IMR-90 (cell line): ENCODE measurements at places on chromosomes 13 and 19. TPM values are rescaled to one million over a fixed set of nuclear protein-coding genes. Genes with fewer than 3 reads are reported as not detected.

C19orf73 gene
- total RNA-seq, result 0.28 TPM in 1 of 2 replicates, not detected in the other

PCDH17 gene
- total RNA-seq, result under 0.01 TPM in 1 of 2 replicates, not detected in the other

ERICH6B gene
- total RNA-seq, result not detected in 2 replicates

VSTM2B gene
- not detected in 2 replicates for total RNA-seq

GARIN5B gene
- total RNA-seq, result not detected in 2 replicates

OR10H4 gene
- total RNA-seq, result not detected in 2 replicates

GRCh38 chr13:113915786-113916329 lies 52.0 kb upstream of the GAS6 start:
- H3K4me1 ChIP-seq, result peaks cover 11% of the 10 kb centered on the region
- H3K27ac ChIP-seq, result no peak overlapping the region
- no peak for DNase-seq

- H3K4me3 ChIP-seq, result no peak overlapping the region
- no peak overlapping the region for H3K27ac ChIP-seq
- H3K4me1 ChIP-seq, result no peaks in the 10 kb centered on the region
- no peak for DNase-seq
Measured at GRCh38 chr13:111912991-111913760, 153.8 kb upstream of the SOX1 start.

DNA sequence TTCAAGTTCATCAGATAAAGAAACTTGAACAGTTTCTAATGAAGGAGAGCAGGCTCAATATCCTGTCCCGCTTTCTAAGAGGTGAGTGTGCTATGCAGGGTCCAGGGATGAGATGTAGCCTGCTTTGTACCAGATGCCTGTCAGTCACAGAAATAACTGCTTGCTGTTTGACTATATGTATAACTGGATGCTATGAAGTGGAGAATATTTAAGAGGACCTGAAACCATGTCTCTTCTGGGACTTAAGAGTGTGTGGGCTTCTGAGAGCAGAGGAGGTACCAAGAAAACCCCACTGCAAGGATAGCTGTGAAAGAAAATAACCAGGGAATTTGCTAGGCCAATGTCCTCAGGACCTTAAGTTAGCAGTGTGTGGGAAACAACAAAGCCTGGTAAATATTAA lies 246.3 kb upstream of the RFC3 start:
- H3K36me3 ChIP-seq, result no peaks in the 10 kb centered on the region
- no peak for DNase-seq
- no peaks in the 10 kb centered on the region for H3K4me1 ChIP-seq

DNA sequence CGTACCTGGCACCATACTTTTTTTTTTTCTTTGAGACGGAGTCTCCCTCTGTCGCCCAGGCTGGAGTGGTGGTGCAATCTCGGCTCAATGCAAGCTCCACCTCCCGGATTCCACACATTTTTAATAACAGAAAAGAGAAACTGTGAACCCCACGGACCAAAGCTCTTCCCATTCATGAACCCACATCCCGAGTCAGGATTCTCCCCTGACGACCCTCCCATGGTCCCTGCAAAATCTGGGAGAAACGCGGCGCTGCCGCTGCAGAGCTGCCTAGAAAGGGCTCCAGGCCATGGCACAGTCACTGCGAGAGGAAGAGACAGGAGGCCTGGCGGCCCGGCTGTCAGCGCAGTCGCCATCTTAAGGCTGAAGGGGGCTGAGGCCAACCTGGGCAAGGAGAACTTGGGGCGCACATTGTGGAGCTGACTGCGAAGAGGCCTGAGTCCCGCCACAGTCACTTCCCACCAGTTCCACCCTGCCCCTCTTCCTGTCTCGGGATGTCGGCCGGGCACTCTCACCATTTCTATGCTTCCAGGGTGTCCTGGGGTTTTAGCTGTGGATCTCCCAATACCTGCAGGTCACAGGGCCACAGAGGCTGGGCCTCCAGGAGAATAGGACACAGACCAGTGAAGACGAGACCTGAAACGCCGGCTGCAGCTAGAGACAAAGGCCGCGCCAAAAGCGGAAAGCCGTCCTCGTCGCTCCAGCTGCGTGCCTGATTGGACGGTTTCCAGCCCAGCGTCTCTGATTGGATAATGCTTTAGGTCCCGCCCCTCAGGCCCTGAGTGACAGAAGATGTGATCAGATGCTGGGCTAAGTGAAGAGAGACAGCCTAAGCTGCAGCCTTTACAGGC lies 71.0 kb downstream of the ZNF486 start:
- H3K27ac ChIP-seq, result peak overlapping the region; percentile 14; the same call in 1 of the 2 replicates
- no peaks in the 10 kb centered on the region for H3K36me3 ChIP-seq
- no peaks in the 10 kb centered on the region for H3K27me3 ChIP-seq
- peak overlapping the region; percentile 79 for H3K4me3 ChIP-seq
- peak; percentile 77 for DNase-seq

- no peak overlapping the region for H3K27ac ChIP-seq
- DNase-seq, result no peak
- peaks cover 2% of the 10 kb centered on the region; the same call in 1 of the 2 replicates for H3K4me1 ChIP-seq
- H3K4me3 ChIP-seq, result no peak overlapping the region
- H3K36me3 ChIP-seq, result peaks cover 39% of the 10 kb centered on the region
- H3K27me3 ChIP-seq, result no peaks in the 10 kb centered on the region
Measured at GRCh38 chr19:45527731-45528130, 20.5 kb downstream of the VASP start.

DNA sequence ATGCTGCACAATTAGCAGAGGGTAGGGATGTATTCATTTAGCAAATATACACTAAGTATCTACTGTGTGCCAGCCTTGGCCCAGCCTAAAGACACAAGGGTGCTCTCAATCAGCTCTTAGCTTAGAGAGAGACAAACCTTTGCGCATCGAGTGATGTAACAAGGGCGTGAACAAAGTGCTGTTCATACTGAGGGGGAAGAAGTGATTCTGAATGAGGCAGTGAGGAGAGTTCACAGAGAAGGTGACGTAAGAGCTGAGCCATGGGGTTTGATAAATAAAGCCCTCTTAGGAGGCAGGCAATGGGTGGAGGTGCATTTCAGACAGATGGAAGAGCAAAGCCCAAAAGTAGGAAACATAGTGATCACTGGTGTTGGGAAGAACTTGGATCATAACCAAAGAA lies 68.5 kb downstream of the FLT1 start:
- H3K27me3 ChIP-seq, result no peaks in the 10 kb centered on the region
- H3K36me3 ChIP-seq, result no peaks in the 10 kb centered on the region
- DNase-seq, result no peak
- no peak overlapping the region for H3K27ac ChIP-seq
- peaks cover 3% of the 10 kb centered on the region for H3K4me1 ChIP-seq

DNA sequence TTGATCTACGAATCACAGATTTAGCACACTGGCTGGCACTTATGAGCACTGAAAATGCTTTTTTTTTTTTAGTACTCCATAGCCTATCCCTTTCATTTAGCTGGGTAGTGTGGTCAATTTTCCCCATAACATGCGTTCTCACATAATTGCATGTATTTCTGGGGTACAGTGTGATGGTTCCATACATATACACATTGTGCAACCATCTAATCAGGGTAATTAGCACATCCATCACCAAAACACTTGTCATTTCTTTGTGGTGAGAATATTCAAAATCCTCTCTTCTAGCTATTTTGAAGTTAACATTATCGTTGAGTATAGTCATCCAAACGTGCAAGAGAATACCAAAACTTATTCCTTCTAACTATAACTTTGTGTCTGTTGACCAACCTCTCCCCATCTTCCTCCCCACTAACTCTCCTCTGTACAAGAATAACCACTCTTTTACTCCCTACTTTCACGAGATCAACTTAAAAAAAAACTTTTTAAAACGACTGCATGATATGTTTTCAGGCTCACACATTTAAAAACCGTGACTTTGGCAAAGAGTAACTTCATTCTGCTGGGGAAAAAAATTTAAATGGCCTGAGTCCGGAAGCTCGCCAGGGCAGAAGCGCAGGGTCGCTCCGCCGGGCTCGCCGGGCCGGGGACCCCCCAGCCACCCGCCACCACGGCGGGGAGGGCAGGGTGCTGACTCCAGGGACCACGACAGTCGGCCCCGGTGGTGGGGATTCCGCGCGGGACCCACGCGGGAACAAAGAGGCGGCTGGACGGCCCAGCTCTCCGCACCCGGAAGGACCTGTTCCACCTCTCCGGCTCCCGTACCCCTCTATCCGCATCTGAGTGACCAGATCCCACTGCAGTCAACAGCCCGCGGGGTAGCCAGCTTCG lies 868 bp upstream of the UBAC2 start:
- H3K36me3 ChIP-seq, result no peaks in the 10 kb centered on the region
- DNase-seq, result no peak
- no peaks in the 10 kb centered on the region; the same call in 1 of the 2 replicates for H3K4me1 ChIP-seq

DNA sequence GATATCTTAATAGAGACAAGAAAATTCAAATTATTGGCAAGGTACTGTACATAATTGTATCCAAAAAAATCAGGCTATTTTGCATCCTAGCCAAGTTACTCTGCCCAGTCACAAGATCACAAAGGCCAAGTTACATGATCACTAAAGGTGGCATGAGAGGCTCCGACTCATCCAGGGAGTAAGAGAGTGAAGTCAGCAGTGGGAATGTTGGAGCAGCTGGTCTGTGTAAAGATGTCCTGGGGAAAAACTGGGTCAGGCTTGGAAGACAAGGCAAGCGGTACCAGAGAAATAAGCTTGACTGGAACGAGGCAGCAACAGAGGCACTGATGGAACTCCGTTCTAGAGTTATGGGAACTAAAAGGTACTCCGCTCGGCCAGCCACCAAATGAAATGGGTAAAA lies 50.2 kb upstream of the PSG2 start:
- H3K27ac ChIP-seq, result peak overlapping the region; percentile 26
- H3K36me3 ChIP-seq, result no peaks in the 10 kb centered on the region
- peaks cover 5% of the 10 kb centered on the region; the same call in 1 of the 2 replicates for H3K4me1 ChIP-seq
- no peak overlapping the region for H3K4me3 ChIP-seq
- no peaks in the 10 kb centered on the region for H3K27me3 ChIP-seq

- peak overlapping the region; percentile 55 for H3K4me3 ChIP-seq
- H3K4me1 ChIP-seq, result peaks cover 16% of the 10 kb centered on the region
- peaks cover 8% of the 10 kb centered on the region for H3K36me3 ChIP-seq
- no peaks in the 10 kb centered on the region for H3K27me3 ChIP-seq
Measured at GRCh38 chr19:18204394-18205199, 755 bp upstream of the RAB3A start.
